ENCODE measurements at places on chromosomes 2 and 18.
A peak's percentile ranks its signal among the peaks of the same experiment; 100 is the strongest.

GRCh38 chr18:26746398-26746797 lies 119.1 kb downstream of the AQP4 start:
- no peak for DNase-seq

GRCh38 chr2:119699016-119699606 lies 20.1 kb downstream of the TMEM177 start:
- no peak for DNase-seq

DNA sequence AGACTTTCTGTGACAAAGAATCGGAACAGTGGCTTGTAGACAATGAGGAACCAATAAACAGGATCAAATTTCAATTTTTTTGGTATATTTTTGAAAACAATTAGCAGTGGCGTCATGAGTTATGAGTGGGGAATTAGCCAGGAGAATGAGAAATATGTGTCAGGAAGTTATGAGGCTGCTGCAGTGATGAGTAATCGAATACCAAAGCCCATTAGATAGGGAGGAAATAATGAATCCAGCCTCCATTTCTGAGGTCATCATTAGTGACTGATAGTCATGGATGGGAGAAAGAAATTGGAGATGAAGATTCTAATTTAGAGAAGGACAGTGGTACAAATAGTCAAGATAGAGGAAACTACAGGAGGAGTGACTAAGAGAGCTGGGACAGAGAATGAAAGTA lies 673.1 kb upstream of the VRK2 start:
- DNase-seq, result no peak

GRCh38 chr2:20012282-20013125 lies at the start of gene MATN3:
Gene MATN3, minus strand, starts transcription at chr2:20012668. Its CDS starts 37 bp downstream, at chr2:20012631.
- no peak for DNase-seq

DNA sequence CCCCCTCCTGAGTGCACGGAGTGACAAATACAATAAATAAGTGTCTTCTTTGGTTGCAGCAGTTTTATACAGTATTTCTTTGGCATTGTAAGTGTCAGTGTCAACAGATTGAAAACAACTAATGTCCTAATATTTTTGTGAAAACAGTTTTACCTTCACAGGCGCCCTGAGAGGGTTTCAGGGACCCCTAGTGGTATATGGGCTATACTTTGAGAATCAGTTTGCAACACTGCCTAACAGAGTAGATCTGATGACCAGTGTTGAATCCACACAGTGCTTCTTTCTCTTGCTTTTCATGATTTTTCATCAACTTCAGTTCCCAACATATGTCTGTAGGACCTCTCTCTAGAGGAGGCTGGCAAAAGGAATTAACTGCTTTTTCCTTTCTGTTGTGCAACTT lies 162.2 kb downstream of the PRPF40A start:
- no peak for DNase-seq

DNA sequence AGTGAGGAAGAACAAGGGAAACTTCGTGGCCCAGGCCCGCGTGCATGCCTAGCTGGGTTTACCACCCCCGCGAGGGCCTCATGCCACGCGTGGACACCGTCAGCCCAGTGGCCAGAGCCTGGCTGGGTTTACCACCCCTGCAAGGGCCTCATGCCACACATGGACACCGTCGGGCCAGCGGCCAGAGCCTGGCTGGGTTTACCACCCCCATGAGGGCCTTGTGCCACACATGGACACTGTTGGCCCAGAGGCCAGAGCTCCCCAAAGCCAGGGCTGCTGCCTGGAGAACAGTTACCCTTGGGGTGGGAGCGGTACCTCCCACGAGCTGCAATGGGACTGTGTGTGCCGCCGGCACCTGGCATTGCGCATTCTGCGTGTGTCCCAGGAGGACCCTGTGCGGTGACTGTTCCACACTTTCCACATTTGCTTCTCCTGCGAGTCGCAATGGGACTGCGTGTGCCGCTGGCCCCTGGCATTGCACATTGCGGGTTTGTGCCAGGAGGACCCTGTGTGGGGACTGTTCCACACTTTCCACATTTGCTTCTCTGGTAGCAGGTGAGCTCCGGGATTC lies 105.6 kb upstream of the CTDP1 start:
- DNase-seq, result peak; percentile 10

- DNase-seq, result no peak
These were observed 41.7 kb downstream of the DNMT3A start for GRCh38 chr2:25300001-25300400.
